ENCODE measurements at places on chromosomes 1 and 21. TPM values are rescaled to one million over a fixed set of nuclear protein-coding genes. Genes with fewer than 3 reads are reported as not detected.

- DNase-seq: peak; percentile 67
Measured at GRCh38 chr1:205631010-205631767, 622 bp downstream of the ELK4 start.

DNA sequence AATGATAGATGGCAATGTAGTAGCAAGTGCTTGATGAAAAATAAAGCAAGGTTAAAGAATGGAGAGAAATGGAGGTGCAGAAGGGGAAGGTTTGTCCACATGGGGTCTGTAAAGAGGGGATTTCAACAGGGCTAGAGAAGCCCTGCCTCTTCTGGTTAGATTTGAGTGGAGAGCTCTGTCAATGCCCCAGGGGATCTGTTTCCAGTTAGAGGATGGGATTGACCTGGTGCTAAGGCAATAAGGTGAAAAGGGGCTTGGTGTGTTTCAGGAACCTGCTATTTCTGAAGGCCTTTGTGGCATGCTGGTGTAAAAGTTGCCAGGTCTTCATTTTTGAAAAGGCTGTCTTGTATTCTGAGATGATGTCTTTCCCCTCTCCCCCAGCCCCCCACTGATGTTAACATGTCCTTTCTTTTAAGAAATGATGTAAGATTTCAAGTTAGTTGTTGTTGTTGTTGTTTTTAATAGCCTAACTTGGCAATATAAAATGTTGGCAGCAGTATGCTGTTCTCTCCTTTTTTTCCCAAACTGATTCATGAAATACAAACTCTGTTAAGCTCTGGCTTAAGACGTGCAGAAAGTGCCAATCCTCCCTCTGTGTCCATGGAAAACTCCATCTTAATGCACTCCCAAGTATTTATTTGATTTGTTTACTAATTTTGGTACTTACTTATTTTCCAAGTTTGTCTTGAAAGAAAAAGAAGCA is 370.3 kb upstream of the ADGRL2 start:
- DNase-seq: no peak

DNA sequence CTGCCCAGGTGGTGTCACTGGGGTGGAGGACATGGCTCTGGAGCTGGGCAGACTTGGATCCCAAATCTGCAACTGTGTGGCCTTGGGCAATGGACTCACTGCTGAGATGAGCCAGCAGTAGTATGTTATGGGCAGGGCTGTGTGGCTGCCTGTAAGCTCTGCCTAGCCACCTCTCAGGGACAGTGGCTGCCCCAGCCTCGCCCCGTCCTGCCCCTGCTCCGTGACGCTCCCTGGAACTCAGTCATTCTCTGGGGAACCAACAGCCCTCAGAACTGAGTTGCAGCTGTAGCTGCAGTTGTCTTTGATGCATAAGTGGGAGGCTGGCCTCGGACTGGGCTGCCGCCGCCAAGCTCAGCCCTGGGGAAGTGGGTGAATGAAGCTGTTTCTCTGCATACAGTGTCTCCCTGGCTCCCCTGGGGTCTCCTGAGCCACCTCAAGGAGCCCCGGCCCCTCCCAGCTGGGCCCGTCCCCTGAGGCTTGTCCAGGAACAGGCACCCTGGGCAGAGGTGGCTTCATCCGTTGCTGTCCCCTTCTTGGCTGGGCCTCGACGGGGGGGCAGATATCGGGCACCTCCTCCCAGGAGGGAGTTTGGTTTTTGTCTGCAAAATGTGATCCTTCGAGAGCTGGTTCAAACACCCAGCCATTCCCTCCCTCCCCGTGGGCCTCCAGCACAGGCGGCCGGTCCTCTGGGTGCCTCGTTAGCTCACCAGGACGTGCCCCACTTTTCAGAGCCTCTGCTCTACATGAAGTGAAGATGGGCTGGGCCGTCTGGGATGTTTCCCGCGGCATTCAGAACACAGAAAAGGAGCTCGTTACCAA is 26.2 kb upstream of the PLCH2 start:
- DNase-seq: no peak

- no peak for DNase-seq
Measured at GRCh38 chr1:8047112-8047511, 21.0 kb upstream of the ERRFI1 start.

- no peak for DNase-seq
Measured at GRCh38 chr1:117710710-117711109, 104.9 kb downstream of the TENT5C start.

DNA sequence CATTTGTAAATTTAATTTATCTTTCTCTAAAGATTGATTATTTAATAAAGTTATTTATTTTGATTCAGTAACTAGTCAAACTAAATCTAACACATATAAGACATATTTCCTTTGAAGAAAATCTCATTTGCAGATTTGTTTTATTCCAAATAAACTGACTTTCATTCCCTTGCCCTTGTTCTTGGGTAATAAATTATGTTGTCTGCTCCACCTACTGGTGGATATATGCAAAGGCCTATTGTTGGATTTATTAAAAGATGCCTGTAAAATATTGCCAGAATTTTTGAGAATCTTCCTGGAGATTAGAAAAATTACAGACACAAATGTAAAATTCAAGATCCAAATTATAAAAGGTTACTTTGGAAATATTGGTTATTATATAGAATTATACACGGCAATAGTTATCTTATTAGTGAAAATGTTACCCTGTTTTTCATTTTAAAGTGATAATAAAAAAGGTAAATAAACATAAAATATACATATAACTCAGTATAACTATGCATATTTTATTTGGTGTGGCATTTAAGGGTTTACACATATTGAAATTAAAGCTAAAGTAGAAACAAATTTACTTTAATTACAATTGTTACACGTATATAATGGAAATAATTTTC is 116.1 kb downstream of the SPATA17 start:
- no peak for DNase-seq

DNA sequence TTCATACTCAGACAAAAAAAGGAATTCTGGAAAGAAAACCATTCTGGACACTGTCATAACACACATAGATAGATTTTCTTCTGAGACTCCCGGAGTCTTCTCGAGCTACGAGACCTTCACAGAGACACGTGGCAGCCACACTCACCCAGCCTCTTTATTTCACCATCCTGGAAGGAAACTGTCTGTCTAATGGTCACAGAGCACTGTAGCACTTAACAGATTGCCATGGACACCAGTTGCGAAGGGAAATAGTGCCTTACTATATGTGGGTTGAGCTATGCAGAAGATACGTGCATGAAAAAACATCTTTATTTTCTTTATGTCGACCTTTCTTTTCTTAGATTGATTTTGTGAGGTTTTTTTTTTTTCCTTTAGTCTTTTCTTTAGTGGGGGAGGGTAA is 57.9 kb downstream of the ZP4 start:
- DNase-seq: no peak

- DNase-seq: no peak
Measured at GRCh38 chr21:37915497-37915911, 753 bp downstream of the KCNJ6 start.

DNA sequence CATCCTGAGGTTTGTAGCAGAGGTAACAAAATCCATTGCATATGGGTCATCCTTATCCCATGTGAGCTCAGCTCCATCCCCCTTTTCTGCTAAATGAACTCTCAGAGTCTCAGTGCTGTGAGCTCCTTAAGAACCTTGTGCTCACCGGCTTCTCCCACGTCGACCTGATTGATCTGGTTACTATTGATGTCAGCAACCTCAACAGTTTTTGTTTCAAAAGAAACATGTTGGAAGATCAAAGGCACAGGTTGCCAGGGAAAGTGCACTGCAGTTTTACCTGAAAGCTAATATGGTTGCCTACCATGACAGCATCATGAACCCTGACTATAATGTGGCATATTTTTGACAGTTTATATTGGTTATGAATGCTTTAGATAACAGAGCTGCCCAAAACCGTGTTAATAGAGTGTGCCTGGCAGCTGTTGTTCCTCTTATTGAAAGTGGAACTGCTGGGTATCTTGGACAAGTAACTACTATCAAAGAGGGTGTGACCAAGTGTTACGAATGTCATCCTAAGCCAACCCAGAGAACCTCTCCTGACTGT is 131.4 kb downstream of the HS2ST1 start:
- no peak for DNase-seq

- DNase-seq: no peak
Measured at GRCh38 chr1:222784916-222785315, 29.9 kb upstream of the DISP1 start.

GRCh38 chr1:10065760-10066159 is 33.0 kb downstream of the UBE4B start:
- DNase-seq: no peak

GRCh38 chr1:222828939-222829338 is 14.1 kb downstream of the DISP1 start:
- no peak for DNase-seq

- no peak for DNase-seq
Measured at GRCh38 chr1:93715529-93716126, 34.0 kb upstream of the BCAR3 start.

GRCh38 chr1:94416901-94417727 is 1.1 kb upstream of the ABCD3 start:
- peak; percentile 45 for DNase-seq

DNA sequence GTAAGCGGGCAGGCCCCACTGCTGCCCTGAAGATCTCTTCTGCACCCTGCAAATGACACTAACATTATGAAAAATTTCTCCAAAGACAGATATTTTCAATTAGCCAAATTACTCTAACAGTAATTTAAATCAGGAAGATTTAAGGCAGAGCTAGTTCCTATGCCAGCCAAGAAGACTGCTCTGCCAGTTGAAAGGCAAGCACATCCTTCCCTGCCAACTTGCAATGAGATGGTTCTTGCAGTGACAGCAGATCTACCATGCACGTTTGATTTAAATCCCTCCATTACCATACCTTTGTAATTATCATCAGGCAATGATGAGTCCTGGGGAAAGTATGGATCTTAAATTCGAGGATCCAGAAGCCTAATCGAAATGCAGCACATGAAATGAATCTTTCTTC is 76.5 kb downstream of the SAMSN1 start:
- no peak for DNase-seq

DNA sequence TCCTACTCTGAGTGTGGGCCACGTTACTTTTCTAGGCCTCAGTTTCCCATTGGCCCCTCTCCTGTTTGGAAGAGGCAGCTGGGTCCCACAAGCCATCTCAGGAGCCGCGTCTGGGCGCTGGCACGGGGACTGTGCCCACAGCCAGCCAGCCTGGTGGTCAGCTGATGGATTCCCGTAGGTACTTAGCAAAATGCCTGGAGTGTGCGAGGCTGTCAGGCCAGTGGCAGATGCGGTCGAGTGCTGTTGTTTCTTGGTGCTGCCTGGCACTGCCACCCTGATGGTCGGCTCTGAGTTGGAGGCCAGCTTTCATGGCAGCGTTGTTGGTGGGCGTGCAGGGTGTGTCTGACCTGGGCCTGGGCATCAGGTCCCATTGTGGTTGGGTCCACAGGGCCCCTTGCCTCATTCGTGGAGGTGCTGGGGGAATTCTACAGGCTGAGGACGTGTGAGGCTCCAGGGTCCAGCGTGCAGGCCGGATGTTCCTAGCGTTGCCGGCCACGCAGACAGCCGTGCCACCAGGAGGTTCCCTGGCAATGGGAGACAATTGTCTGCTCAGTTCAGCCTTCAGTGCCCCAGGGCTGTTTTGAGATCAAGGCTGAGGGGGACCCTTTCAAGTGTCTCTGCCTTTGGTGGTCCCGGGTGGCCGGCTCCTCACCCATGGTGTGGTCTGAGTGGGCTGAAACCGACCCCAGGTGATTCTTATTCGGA is 20.9 kb downstream of the SKI start:
- DNase-seq: peak; percentile 65

GRCh38 chr1:185603158-185603557 is 131.0 kb upstream of the HMCN1 start:
- DNase-seq: no peak

GRCh38 chr1:39105841-39106765 is 80.0 kb downstream of the NDUFS5 start:
- peak; percentile 78 for DNase-seq

DNA sequence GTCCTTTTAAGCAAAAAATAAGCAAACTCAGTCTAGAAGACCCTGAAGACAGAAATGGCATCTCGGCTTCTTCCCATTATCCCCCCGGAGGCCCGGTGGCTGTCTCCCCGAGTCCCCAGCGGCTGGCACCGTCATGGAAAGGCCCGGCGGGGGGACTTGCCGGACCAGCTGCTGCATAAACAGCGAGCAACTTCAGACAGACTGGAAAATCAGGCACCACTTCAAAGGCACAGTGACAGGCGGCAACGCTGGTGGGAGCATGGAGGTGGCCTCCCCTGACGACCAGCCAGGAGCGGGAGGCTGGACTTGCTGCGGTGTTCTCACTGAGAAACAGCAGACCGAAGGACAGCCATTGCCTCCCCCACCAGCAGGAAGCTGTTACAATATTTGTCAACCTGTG is 18.4 kb upstream of the C1QA start:
- no peak for DNase-seq

- no peak for DNase-seq
Measured at GRCh38 chr1:4599521-4599920, 54.9 kb upstream of the AJAP1 start.

DNA sequence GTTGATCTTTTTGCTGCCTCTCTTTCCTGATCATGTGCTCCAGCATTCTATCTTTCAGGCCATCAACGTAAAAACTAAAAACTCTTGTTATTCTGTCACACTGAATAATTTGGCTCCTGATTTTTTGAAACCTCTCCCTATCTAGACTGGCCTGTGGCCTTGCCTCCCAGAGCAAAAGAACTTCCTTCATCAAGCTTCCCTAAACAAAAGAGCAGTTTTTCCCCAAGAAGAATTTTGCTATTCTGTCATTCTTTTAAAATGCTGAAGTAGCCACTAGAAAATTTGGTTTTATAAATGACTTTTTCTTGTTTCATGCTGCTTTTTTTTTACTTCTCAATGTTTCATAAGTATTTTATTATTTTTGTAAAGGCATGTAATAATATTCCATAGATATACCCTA is 37.1 kb upstream of the CR2 start:
- no peak for DNase-seq

DNA sequence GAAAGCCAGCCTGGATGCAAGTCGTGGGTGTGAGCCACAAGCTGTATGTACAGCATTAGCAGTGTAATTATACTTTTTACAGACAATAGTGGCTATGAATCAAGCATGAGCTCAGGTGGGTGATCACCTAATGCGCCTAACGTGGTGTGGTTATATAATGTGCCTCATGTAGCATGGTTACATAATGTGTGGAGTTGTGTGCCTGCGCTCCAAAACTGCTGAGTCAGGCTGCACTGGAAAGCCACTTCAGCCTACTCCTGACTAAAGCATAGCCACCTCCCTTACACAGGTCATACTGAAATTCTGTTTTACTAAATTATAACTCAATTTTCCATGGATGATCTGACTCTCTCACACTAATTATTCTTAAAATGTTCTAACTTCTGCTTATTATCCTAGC is 69.8 kb downstream of the KCNT2 start:
- DNase-seq: no peak

Gene ACOT7
- polyA plus RNA-seq: 3.8 TPM

Gene YBEY
- polyA plus RNA-seq: 9.8 TPM

Gene FAM72B
- 0.31 TPM for polyA plus RNA-seq

Gene FAM43B
- polyA plus RNA-seq: 0.28 TPM

Gene FBXO2
- polyA plus RNA-seq: 58.6 TPM

Gene NGF
- 1.1 TPM for polyA plus RNA-seq

Gene ATP1A4
- not detected for polyA plus RNA-seq

Gene RPS6KC1
- polyA plus RNA-seq: 4.9 TPM

All from pancreas (tissue), 10 donors.